Astrocyte (in vitro differentiated cells and primary cell): ENCODE measurements at places on chromosomes 2 and 18. TPM values are rescaled to one million over a fixed set of nuclear protein-coding genes. Genes with fewer than 3 reads are reported as not detected.

DSG1 gene
- 0.05 TPM in 1 of 2 replicates, not detected in the other for total RNA-seq

FKBP1B gene
- total RNA-seq: 16.8 and 19.4 TPM in 2 replicates

SPP2 gene
- total RNA-seq: not detected in 2 replicates

FIGN gene
- total RNA-seq: 25.9 and 30.3 TPM in 2 replicates

C2orf72 gene
- total RNA-seq: 0.84 and 1.0 TPM in 2 replicates

DNA sequence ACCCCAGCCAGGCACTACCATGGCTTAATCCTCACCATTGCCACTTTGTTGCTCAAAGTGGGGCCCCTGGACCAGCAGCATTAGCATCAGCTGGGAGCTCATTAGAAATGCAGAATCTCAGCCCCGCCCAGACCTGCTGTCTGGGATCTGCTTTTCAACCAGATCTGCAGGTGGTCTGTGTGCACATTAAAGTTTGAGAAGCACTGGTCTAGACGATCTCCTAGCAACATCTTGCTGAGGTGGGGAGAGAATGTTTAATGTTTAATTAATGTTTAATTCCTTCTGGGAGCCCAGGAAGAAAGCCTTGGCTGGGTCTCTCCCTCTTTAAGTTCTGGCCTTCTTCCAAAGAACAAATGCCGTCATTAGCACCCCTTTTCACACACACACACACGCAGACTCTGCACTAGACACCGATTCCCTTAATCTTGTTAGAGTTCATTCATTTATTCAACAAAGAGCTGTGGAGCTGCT lies 53.7 kb downstream of the EDAR start:
- DNase-seq: no peak
- H3K27me3 ChIP-seq: peaks cover 44% of the 10 kb centered on the region
- H3K4me3 ChIP-seq: no peak overlapping the region
- H3K27ac ChIP-seq: no peak overlapping the region

GRCh38 chr18:42030586-42031182 lies 75.7 kb downstream of the PIK3C3 start:
- H3K4me1 ChIP-seq: no peaks in the 10 kb centered on the region
- no peaks in the 10 kb centered on the region for H3K27me3 ChIP-seq
- peak; percentile 7 for DNase-seq
- no peak overlapping the region for H3K27ac ChIP-seq
- peaks cover 21% of the 10 kb centered on the region for H3K36me3 ChIP-seq

DNA sequence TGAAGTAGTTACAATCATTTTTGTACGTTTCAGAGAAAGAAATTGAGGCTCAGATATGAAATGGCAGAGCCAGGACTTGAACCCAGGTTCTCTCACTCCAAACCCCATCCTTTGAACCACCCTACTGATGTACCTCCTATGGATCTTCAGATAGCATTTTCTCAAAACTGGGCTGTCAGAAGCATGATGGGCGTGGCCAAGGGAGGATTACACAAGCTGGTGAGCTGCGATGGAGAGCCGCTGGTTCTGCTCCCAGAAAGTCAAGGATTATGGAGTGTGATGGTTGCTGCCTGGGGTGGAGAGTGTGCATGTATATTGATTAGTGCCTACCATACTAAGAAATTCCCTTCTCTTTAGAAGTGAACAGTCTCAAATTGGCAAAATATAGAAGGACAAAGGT lies 47.0 kb upstream of the PPP1CB start:
- no peaks in the 10 kb centered on the region for H3K4me1 ChIP-seq
- no peaks in the 10 kb centered on the region for H3K36me3 ChIP-seq
- H3K4me3 ChIP-seq: no peak overlapping the region
- no peak overlapping the region for H3K27ac ChIP-seq
- no peaks in the 10 kb centered on the region for H3K27me3 ChIP-seq

DNA sequence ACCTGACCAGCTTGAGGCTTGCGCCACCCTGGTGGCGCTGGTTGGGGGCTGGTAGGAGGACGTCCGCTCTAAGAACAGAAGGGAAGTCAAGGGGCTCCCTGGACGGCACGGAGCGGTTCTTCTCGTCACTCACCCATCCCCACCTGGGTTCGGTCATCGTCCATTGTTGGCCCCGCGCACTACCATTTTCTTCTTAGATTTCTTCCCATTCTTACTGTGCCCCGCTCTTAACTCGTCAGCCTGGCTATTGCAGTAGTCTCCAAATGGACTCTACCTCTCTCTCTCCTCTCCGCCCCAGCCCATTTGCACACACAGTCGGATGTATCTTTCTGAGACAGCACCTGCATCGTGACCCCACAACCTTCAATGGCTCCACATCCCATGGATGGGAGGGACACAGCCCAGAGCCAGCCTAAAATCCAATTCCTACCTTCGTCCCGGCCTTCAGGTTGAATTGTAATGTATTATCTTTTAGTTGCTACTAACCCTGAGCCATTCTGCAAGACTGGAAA lies 814 bp upstream of the RAB1A start:
- H3K27me3 ChIP-seq: no peaks in the 10 kb centered on the region
- no peaks in the 10 kb centered on the region for H3K36me3 ChIP-seq
- no peak for DNase-seq
- peak overlapping the region; percentile 65 for H3K4me3 ChIP-seq

DNA sequence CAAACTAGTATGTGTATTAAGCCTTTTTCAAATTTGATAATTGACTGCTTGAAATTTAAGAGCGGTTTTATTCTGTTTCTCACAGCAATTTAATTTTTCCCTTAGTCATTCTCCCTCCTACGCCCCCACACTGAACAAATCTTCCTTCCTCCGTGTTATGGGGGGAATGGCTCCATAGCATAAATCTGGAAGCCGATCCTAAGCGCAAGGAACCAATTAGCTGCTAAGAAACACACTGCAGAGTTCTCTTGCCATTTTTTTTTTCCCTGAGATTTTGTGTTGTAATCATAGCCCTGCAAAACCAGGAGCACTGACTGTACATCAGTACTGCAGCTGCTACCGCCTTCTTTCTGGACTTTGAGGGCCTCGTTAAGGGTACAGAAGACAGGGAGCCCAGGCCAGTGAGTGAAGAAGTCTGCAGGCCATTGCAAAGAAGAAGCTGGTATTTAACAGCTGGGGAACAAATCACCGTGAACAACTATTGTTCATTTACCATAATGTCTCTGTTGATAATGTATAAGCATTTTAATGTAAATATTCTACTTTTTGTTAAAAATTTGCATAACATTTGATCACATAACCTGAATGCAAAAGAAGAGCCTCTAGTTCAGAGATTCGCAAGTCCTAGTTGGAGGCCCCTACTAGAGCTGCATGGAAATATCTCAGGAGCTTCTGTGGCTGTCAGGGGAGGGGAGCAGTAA lies 264.0 kb downstream of the LRATD1 start:
- no peaks in the 10 kb centered on the region for H3K4me1 ChIP-seq
- no peaks in the 10 kb centered on the region for H3K36me3 ChIP-seq
- H3K27ac ChIP-seq: no peak overlapping the region
- no peak overlapping the region for H3K4me3 ChIP-seq

DNA sequence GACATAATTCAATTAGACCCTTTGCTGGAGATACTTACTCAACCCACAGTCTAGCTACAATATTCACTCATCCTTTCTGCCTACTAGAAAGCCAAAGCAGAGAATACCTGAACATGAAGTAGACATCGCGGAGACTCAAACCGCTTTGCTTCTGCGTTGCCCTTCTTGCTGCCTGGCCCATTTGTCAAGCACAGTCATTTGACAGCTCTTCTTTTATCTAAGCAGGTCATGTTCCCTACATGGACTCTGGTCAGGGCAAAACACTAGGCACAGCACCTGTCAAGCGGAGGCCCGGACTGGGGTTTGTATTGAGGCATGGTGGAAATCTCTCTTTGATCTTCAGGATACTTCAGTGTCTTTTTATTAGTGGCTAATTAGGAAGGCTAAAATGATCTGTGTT lies 89.7 kb downstream of the FARSB start:
- H3K27me3 ChIP-seq: no peaks in the 10 kb centered on the region
- no peak for DNase-seq
- peaks cover 10% of the 10 kb centered on the region for H3K36me3 ChIP-seq
- peaks cover 4% of the 10 kb centered on the region for H3K4me1 ChIP-seq
- H3K4me3 ChIP-seq: no peak overlapping the region

DNA sequence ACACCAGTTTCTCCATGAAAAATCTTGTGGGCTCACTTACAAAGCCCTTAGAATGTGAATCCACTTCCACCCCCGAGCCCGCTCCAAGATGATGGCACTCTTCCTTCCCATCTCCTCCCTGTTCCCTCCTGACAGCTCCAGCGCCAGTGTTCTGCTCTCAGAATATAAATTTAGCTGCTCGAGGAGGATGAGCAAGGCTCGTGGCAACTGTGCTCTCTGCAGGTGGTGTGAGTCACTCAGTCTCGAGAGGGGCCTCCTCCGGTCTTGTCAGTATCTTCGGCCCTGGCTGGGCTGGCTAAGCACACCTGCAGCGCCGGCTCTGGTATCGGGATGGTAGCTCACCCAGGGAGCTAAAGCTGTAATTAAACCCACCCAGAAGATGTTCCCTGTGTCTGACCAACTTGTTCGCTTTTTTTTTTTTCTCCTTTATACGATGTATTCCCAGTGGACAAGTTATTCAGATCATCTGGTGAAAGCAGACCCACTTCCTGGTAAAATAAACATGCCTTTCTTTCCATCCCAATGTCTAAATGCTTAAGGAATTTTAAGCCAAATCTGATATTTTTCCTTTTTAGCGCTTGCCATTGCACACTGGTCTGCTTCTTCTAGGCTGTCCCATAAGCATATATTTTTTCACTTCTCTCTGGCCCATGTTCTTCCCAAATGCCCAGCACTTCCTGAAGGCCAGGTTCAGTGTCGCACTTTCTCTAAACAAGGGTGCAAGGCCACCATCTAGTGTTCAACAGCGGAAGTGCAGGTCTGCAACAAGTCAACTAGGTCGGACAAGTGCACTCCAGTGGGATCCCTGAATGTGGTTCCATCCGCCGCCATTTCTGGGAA lies 31.4 kb upstream of the YPEL5 start:
- H3K36me3 ChIP-seq: no peaks in the 10 kb centered on the region
- DNase-seq: peak; percentile 62

DNA sequence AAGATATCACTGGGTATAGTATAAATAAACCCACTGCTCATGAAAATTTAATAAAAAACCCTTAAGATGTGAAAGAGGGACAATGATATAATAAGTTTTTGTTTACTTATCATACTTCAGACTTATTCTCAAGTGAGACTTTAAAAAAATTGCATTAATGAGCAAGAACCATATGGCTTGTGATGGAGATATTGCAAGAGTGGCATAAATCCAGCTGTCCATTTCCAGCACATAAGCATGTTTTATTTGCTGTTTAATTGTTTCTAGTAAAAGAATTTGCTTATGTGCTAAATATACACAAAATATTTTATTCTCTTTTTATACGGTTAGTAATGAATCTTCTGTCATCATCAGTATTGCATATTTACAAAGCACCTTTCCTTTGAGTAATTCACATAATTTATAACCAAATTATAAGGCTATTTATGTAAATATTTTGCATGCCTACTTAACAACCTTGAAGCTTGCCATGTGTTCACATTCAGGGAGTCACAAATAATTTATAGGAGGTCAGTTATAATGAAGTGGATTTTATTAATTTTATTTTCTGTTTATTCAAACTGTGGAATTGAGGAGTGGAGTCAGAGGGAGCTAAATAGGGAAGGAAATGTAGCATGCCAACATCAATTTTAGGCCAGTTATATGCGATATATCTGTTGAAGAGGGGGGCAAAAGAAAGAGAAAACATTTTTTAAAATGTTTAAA lies 318.5 kb upstream of the CWC22 start:
- no peak overlapping the region for H3K4me3 ChIP-seq
- no peaks in the 10 kb centered on the region for H3K36me3 ChIP-seq
- H3K27ac ChIP-seq: no peak overlapping the region
- H3K27me3 ChIP-seq: no peaks in the 10 kb centered on the region
- DNase-seq: no peak
- H3K4me1 ChIP-seq: no peaks in the 10 kb centered on the region

DNA sequence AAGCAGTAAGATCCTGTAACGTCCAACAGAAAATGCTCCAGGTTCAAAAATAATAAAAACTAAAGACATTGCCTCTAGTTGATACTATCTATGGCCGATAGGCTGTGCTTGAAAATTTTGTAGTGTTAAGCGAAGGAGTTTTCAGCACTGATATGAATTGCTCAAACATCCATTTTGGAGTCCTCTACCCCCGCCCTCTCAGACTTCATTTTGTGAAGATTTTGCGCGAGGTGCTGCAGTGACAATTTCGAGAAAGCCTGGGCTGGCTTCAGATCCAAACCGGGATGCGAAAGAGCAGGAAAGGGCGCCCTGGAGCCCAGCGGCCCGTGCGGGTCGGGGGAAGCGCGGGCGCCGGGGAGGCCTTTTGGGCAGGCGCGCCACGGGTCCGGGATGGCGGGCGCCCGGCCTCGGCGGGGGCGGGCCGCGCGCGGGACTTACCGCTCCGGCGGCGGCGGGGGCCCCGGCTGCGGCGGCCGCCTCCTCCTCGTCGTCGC lies 1.8 kb downstream of the SP3 start:
- peaks cover 11% of the 10 kb centered on the region for H3K4me1 ChIP-seq
- H3K27ac ChIP-seq: peak overlapping the region; percentile 93
- peaks cover 7% of the 10 kb centered on the region for H3K36me3 ChIP-seq
- peak overlapping the region; percentile 81 for H3K4me3 ChIP-seq

- no peak overlapping the region for H3K27ac ChIP-seq
- H3K36me3 ChIP-seq: no peaks in the 10 kb centered on the region
- H3K27me3 ChIP-seq: no peaks in the 10 kb centered on the region
- H3K4me1 ChIP-seq: no peaks in the 10 kb centered on the region
- DNase-seq: no peak
Observed at GRCh38 chr2:196096264-196096663, 27.6 kb upstream of the DNAH7 start.

DNA sequence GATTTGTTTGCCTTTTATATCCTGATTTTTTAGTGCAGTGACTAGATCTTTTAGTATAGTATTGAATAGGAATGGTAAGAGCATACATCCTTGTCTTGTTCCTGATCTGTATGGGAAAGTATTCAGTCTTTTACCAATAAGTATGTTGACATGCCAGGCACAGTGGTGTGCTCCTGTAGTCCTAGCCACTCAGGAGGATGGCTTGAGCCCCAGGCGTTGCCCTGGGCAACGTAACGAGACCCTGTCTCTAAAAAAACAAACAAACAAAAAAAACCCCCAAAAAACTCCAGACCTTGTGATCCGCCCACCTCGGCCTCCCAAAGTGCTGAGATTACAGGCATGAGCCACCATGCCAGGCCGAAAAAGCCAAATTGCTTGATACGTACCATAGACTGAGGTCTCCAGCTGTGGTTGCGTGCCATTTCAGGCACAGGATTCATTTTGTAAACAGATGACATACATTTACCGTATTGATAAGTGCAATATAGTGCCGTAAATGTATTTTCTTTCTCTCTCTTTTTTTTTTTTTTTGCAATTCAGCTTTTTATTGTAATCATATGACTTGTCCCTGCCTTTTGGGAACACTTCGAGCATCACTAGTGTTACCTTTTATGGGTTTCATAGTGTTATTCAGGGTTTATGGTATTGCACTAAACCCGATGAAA lies 18.5 kb downstream of the BIRC6 start:
- H3K27me3 ChIP-seq: no peaks in the 10 kb centered on the region
- no peak overlapping the region for H3K27ac ChIP-seq
- H3K36me3 ChIP-seq: no peaks in the 10 kb centered on the region
- H3K4me3 ChIP-seq: no peak overlapping the region
- no peak for DNase-seq
- H3K4me1 ChIP-seq: no peaks in the 10 kb centered on the region
